ENCODE measurements at places on chromosomes 3 and 15.
A peak's percentile ranks its signal among the peaks of the same experiment; 100 is the strongest.

GRCh38 chr3:62370858-62371719 lies 2.3 kb downstream of the FEZF2 start:
- no peak overlapping the region for H3K27ac ChIP-seq
- no peak overlapping the region for H3K4me3 ChIP-seq
- DNase-seq, result no peak
- H3K4me1 ChIP-seq, result peaks cover 34% of the 10 kb centered on the region

DNA sequence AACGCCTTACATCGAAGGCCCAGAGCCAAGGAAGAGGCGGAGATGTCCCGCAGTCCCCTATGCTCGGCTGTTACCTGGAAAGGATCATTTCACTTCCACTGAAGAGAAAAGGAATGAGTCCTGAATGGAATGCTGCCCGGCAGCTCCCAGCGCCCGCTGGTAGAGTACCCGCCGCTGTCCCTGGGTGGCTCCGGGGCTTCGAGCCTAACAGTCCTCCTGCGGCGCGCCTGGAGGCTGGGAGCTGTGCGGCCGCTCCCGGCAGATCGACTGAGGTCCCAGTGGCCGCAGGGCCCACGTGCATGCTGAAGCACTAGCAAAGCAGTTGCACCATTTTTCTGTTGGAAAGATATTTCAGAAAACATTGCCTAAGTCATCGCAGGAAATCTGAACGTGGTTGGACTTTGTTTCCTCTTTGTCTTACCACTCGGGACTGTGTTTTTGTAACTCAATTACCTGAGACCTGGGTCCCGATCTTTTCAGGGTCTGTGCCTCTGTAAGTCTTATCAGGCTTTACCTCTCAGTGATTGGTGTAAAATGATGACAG lies 984 bp downstream of the RNU6-1 start:
- H3K27ac ChIP-seq, result peak overlapping the region; percentile 98
- peaks cover 64% of the 10 kb centered on the region for H3K4me1 ChIP-seq
- peak; percentile 90 for DNase-seq
- H3K27me3 ChIP-seq, result peaks cover 8% of the 10 kb centered on the region

- H3K27me3 ChIP-seq, result no peaks in the 10 kb centered on the region
- H3K36me3 ChIP-seq, result no peaks in the 10 kb centered on the region
- DNase-seq, result no peak
- no peak overlapping the region for H3K27ac ChIP-seq
Observed at GRCh38 chr3:34881026-34881425, 758.3 kb upstream of the ARPP21 start.

- no peak for DNase-seq
- no peak overlapping the region for H3K4me3 ChIP-seq
- H3K4me1 ChIP-seq, result no peaks in the 10 kb centered on the region
- no peaks in the 10 kb centered on the region for H3K36me3 ChIP-seq
Observed at GRCh38 chr15:60602323-60602722, 123.4 kb upstream of the ICE2 start.

- no peaks in the 10 kb centered on the region for H3K27me3 ChIP-seq
- no peak overlapping the region for H3K27ac ChIP-seq
- no peak for DNase-seq
- peaks cover 92% of the 10 kb centered on the region for H3K36me3 ChIP-seq
- no peaks in the 10 kb centered on the region for H3K4me1 ChIP-seq
Observed at GRCh38 chr15:90914305-90915080, 11.4 kb downstream of the MAN2A2 start.

GRCh38 chr15:25596644-25597562 lies 158.1 kb upstream of the UBE3A start:
- no peaks in the 10 kb centered on the region for H3K36me3 ChIP-seq
- H3K4me1 ChIP-seq, result no peaks in the 10 kb centered on the region
- DNase-seq, result no peak
- H3K4me3 ChIP-seq, result no peak overlapping the region

GRCh38 chr3:194489736-194490612 lies 3.2 kb upstream of the ATP13A3 start:
- no peak for DNase-seq
- H3K4me3 ChIP-seq, result no peak overlapping the region
- no peaks in the 10 kb centered on the region for H3K36me3 ChIP-seq
- no peaks in the 10 kb centered on the region for H3K27me3 ChIP-seq
- H3K27ac ChIP-seq, result no peak overlapping the region

- no peak for DNase-seq
- H3K27me3 ChIP-seq, result no peaks in the 10 kb centered on the region
- no peaks in the 10 kb centered on the region for H3K4me1 ChIP-seq
- H3K4me3 ChIP-seq, result no peak overlapping the region
Observed at GRCh38 chr3:167450195-167450594, 23.6 kb downstream of the SERPINI2 start.

- H3K4me3 ChIP-seq, result no peak overlapping the region
- no peaks in the 10 kb centered on the region for H3K36me3 ChIP-seq
- DNase-seq, result no peak
- H3K4me1 ChIP-seq, result no peaks in the 10 kb centered on the region
- H3K27ac ChIP-seq, result no peak overlapping the region
- H3K27me3 ChIP-seq, result no peaks in the 10 kb centered on the region
Observed at GRCh38 chr3:31384117-31384516, 148.6 kb upstream of the STT3B start.

DNA sequence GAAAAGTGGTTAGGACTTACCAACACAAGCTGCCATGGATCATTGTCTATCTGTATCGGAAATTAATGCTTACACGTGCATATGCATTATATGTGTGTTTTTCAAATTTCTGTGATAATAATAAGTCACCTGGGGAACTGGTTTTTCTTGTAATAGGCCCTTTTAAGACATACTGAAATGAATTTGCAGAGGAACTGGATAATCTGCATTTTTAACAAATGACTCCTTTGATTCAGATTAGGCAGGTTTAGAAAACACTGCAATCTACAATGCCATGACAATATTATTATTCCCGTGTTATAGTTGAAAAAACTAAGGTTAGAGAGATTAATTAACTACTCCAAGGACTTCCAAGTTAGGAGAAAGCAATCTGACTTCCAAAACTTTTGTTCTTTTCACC lies 23.4 kb downstream of the STRIT1 start:
- no peak for DNase-seq
- no peaks in the 10 kb centered on the region for H3K4me1 ChIP-seq
- no peak overlapping the region for H3K27ac ChIP-seq
- no peaks in the 10 kb centered on the region for H3K36me3 ChIP-seq
- no peak overlapping the region for H3K4me3 ChIP-seq

- no peak overlapping the region for H3K27ac ChIP-seq
- H3K27me3 ChIP-seq, result no peaks in the 10 kb centered on the region
- no peak overlapping the region for H3K4me3 ChIP-seq
- H3K4me1 ChIP-seq, result no peaks in the 10 kb centered on the region
- H3K36me3 ChIP-seq, result no peaks in the 10 kb centered on the region
- no peak for DNase-seq
Observed at GRCh38 chr3:162742159-162742717, 1245.6 kb downstream of the OTOL1 start.

- no peaks in the 10 kb centered on the region for H3K36me3 ChIP-seq
- no peak for DNase-seq
- H3K4me3 ChIP-seq, result no peak overlapping the region
- H3K27me3 ChIP-seq, result no peaks in the 10 kb centered on the region
- no peaks in the 10 kb centered on the region for H3K4me1 ChIP-seq
- no peak overlapping the region for H3K27ac ChIP-seq
Observed at GRCh38 chr3:115340586-115340985, 193.5 kb upstream of the ZBTB20 start.

- H3K4me3 ChIP-seq, result no peak overlapping the region
- no peaks in the 10 kb centered on the region for H3K4me1 ChIP-seq
- H3K27ac ChIP-seq, result no peak overlapping the region
- H3K36me3 ChIP-seq, result no peaks in the 10 kb centered on the region
- no peak for DNase-seq
Observed at GRCh38 chr3:94117729-94118128, 54.9 kb downstream of the NSUN3 start.

- peak overlapping the region; percentile 17 for H3K27ac ChIP-seq
- H3K4me3 ChIP-seq, result no peak overlapping the region
- no peaks in the 10 kb centered on the region for H3K4me1 ChIP-seq
- H3K27me3 ChIP-seq, result no peaks in the 10 kb centered on the region
Observed at GRCh38 chr15:40270246-40270995, 12.4 kb downstream of the ANKRD63 start.

DNA sequence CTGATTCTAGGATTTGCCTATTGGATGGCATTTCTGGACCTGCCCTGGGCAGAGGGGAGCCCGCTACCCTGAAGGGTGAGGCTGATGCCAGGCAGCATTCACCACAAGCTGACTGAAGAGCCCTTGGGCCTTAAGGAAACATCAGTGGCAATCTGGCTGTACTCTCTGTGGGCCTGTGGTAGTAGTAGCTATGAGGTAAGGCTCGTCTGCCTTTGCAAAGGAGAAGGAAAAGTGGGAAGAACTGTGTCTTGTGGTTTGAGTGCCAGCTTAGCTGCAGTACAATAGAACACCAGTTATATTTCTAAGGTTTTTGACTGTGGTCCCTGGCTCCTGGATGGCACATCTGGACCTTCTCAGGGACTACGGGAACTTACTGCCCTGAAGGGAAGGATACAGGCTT lies 51.5 kb downstream of the SPTSSB start:
- H3K27ac ChIP-seq, result no peak overlapping the region
- H3K36me3 ChIP-seq, result no peaks in the 10 kb centered on the region
- H3K27me3 ChIP-seq, result no peaks in the 10 kb centered on the region
- no peak overlapping the region for H3K4me3 ChIP-seq
- DNase-seq, result no peak

GRCh38 chr15:100016632-100017031 lies 283.4 kb upstream of the LYSMD4 start:
- H3K27me3 ChIP-seq, result no peaks in the 10 kb centered on the region
- H3K4me1 ChIP-seq, result no peaks in the 10 kb centered on the region
- no peak for DNase-seq
- no peaks in the 10 kb centered on the region for H3K36me3 ChIP-seq
